ENCODE measurements at places on chromosomes 6 and 20.

- no peak for DNase-seq
Observed at GRCh38 chr20:62888406-62888805, 26.8 kb upstream of the TCFL5 start.

DNA sequence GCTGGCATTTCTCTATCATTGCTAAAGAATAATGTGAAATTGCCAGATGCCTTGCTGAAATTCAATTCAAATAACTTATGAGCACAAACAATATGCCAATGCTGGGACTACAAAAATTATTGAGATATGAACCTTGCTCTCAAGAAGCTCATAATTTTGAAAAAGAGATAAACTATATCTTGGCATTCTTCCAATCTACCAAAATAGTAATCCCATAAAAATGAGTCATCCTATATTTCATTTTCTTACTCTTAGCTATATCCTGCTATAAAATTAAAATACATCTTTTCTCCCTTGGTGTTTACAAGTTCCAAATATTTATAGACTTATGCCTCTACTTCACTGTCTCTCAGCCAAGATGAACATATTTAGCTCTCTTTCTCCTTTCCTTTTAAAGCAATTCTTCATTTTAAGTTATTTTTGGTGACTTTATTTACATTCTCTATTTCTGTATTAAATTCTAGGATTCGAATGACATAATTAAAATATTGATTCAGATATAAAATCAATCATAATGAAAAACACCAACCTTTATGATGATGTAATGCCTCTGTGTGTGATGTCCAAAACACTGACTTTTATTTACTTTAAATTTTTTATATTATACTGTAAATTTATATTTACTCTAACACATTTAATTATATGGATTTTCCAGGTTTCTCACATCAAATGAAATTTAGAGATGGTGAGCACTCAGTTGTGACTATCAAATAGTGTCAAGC lies 152.6 kb downstream of the CDK19 start:
- DNase-seq = no peak

- no peak for DNase-seq
Observed at GRCh38 chr6:84657486-84657885, 106.9 kb downstream of the TBX18 start.

- DNase-seq = no peak
Observed at GRCh38 chr20:53148771-53149147, 176.6 kb downstream of the TSHZ2 start.

DNA sequence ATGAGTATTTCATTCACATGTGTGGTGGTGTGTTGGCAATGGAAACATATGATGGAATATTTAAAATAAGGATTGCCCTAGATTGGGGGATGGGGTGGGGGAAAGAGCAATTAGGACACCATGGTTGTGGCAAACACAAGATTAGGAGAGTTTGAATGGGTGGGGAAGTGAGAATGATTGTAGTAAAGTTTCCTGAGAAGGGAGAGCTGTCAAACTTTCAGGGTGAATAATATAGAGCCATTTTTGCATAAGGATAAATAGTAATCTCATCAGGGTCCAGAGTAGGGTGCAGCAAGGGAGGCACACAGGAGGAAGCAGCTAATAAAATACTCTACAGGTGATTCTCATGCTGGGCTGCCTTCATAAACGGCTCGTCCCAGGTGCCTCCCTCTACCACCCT lies 294.9 kb upstream of the MARCKS start:
- no peak for DNase-seq

DNA sequence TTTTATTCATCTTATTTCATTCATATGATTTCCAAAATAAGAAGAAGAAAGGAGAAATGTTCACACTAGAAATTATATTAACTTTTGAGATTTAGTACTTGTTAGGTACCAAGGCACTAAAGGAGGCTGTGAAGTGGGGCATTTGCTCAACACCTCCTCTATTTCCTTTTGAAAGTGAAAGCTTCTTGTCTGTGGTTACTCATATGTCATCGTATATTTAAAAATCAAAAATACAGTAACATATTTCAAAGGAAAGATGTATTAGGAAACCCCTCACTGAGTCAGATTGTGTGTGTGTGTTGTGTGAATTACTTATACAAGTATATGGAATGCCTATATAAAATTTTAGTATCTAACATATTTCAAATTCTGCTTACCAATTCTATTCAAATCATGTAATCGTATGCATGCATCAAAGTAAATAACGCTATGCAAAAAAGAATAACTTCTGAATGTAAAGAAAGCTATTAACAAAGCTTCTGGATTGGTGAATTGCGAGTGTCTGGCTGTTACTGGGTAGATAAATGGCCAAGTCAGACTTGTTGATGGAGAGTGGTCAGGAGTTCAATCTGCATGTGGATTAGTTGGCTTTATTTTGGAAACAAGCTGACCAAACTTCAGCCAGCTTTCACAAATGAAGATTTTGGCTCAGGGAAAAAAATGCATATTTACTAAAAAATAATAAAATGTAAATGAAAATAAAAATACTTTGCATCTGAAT lies 70.9 kb downstream of the PACRG start:
- DNase-seq = no peak

- DNase-seq = peak; percentile 73
Observed at GRCh38 chr6:30752157-30752927, 8.0 kb upstream of the IER3 start.

DNA sequence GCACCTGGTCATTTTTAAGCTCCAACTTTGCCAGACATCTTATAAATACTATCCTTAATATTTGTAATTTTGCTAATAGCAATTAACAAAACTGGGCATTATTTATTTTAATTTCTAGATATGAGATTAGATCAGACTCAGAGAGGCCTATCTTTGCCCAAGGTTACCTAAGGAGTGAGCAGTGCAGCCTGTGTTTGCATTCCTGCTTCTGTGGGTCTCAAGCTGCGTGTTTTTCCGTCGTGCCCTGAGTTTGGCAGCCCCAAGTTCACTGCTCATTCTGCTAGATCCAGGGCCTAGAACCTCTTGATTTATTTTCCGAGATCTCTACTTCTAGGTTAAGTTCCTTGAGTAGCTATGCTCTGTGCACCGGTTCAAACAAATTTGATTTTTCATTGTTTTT lies 11.0 kb upstream of the ADGRG6 start:
- DNase-seq = no peak

All from Ammon's horn (tissue), 1 donor.